ENCODE measurements at places on chromosomes 2 and 18.

DNA sequence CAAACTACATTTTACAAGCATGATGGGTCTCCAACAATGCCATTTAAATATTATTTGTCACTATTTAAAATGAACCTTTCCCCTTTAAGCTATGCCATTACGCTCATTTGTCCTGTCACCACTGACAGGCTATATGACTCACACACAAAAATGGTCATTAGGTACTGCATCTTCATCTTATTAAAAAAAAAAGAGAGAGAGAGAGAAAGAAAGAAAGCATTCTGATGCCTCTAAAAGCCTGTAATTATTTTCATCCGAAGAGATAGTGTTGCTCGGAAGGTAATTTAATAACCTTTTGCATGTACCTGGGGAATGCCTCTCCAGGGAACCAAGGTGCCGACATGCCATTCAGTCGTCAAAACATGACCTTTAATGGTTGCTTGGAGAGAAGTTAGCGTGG lies 226.7 kb downstream of the ARHGAP15 start:
- no peak for DNase-seq

DNA sequence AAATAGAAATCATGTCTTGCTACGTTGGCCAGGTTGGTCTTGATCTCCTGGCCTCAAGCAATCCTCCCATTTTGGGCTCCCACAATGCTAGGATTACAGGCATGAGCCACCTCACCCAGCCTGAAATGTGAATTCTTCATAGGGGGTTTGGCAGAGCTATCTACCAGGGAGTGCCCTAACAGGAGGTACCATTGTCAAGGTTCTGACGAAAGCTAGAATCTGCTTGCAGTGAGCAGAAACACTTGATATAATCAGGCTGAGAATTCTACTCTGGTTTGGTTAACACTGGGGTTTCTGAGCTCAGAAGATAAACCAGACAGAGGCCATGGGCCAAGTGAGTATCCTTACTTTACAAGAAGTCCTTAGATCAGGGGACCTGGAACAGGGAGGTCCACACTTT lies 7.2 kb upstream of the LAMA3 start:
- no peak for DNase-seq

GRCh38 chr2:235495373-235496238 lies 1.8 kb downstream of the AGAP1 start:
- no peak for DNase-seq

DNA sequence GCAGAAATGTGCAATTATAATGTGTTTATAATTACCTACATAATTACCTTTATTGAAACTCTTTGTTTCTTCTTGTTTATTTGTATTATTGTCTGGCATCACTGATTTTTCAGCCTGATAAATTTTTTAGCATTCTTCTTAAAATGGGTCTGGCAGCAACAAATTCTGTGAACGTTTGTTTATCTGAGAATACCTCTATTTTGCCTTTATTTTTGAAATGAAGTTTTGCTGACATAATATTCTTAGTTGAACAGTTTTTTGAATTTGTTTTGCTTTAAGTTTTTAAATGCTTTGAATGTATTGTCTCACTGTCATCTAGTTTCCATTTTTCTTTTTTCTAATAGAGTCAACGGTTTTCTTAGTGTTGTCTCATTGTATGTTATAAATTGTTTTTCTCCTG lies 1152.0 kb upstream of the CDH2 start:
- no peak for DNase-seq

DNA sequence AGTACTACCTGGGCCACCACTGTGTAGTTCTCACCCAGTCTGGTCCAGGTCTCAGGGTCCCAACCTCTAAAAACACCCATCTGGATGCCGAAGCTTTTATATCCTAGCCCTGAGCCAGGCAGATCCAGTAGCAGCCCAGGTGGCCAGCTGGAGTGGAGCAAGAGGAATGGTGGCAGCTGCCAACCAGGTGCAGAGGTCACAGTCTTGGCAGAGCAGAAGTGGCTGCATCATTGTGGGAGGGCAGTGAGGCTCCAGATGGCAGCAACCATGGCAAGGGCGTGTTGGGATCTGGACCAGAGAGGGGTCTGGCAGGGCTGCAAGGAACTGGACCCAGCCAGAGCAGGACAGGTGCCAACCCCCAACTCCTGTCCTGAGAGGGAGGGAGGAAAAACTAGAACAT lies 72.2 kb upstream of the AGAP1 start:
- no peak for DNase-seq

DNA sequence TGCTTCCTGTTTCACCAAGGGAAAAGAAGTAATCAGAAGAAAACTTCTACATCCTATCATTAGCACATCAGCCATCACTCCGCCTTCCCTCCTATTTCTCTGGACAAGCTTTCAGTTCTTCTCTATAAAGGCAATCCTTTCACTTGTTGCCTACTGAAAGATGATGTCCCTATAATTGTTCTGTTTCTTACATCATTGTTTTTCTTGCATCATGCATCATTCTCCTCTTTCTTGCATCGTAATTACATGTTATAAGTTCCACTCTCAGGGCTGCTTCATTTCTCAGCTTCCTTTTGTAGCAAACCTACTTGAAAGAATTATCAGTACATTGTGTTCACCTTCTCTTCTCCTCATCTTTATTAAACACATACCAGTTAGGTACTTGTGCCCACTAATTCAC lies 7.2 kb downstream of the SLC30A6 start:
- DNase-seq: peak; percentile 49

DNA sequence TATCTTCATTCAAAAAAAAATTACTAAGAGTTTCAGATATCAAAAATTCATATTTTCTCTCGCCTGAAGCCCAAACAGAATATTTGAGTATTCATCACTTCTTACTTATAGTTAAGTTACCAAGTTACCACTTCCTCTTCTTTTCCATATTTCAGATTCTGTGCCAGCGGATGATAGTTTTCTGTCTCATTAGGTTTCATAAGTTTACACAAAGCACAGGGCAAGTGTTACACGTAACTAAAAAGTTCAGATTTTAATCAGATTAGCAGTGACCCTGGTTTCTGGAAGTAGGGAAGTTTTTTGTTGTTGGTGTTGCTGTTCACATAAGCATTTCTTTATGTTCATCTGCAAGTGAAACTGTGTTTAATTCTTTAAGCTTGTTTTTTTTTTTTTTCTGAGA lies 10.2 kb downstream of the AFTPH start:
- no peak for DNase-seq

DNA sequence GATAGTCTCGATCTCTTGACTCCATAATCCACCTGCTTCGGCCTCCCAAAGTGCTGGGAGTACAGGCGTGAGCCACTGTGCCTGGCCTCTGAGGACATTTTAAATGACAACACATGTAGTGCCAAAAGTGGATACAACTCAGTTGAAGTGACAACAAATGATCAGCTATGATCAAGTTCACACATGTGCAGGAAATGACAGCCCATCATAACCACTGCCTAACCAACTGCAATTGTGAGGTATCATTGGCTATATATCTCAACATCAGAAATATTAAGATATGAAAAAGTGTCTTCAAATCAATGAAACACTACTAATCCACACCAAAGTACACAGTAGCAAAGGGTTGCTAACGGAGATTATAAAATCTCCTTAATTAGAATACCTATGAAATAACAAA lies 84.8 kb downstream of the DTNB start:
- DNase-seq: no peak

DNA sequence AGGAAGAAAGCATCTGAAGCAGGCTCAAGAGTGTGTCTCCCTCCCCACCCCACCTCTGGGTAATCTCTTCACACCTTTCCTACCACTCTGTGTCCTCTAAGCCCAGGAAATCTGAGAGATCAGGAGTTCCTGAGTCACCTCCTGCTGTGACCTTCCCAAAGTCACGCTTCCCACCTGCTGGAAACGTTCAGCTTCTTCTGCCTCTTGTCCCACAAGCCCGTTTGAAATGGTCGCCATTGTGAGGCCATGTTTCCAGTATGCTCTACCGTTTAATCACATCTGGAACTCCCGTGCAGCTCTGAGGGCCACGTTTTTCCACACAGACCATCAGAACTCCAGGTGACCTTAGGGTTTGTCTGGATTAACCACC lies 25.9 kb downstream of the GREB1 start:
- no peak for DNase-seq

GRCh38 chr2:220880623-220881596 lies 691.2 kb downstream of the EPHA4 start:
- DNase-seq: no peak

GRCh38 chr2:152399003-152399402 lies 64.0 kb downstream of the FMNL2 start:
- no peak for DNase-seq
